ENCODE measurements at places on chromosomes 7 and 10.

DNA sequence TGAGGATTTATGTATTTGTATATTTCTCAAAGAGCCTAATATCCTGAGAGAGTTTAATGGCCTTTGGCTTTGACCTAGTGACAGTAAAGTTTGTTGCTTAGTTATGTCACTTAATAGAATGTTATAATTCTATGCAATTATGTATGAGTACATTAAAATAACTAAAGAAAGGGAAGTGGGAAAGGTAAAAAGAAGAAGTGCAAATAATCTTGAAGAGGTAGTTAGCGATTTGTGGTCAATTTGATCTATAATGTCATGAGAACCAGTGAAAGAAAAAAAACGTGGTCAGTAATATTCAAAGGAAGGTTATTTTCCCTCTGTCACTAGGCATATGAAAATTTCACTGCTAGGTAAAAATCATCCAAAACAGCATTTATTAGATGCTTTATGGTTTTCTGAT, 143.4 kb upstream of the LSM8 start:
- no peak for DNase-seq

DNA sequence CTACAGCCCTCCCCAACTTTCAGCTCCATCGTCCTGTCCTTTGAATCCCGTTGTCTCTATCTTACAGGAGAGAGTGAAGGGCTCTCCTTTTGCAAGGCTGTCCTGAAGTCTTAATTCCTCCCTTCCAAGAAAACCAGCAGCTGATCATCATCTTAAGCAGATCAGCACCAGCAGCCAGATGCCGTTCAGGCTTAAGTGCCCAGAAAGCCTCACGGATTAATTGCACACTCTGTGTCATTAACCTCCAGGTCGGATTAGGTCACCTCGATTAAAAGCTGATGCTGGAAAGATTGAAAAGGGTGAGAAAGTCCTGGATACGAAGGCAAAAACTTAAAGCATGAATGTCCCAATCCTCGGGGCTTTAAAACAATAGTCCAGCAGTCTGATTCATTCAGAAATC, 24.8 kb upstream of the ADARB2 start:
- no peak for DNase-seq

- no peak for DNase-seq
Measured at GRCh38 chr7:99386584-99387238, 12.2 kb downstream of the ARPC1B start.

GRCh38 chr10:133173860-133174640, 14.0 kb downstream of the KNDC1 start:
- no peak for DNase-seq

DNA sequence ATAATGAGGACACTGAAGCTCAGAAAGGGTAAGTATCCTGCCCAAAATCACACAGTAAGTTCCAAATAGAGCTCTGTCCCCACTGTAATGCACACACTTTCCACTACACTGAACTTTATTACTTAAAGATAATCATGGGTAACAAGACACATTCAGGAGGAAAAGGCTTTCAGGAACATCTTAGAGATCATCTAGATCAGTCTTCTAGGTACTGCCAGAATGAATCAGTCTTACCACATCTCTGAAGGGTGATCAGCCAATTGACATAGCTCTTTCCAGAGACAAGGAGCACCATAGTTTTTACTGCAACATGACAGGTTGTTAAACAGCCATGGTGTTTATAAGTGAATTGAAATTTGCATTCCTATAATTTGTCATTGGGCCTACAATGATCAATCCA, 5.4 kb upstream of the HERPUD2 start:
- DNase-seq, result no peak

GRCh38 chr7:155227004-155227787, 70.5 kb upstream of the INSIG1 start:
- DNase-seq, result no peak

GRCh38 chr10:75469006-75469616, 37.7 kb downstream of the LRMDA start:
- DNase-seq, result no peak

GRCh38 chr10:79202188-79203013, 133.6 kb downstream of the ZMIZ1 start:
- no peak for DNase-seq

DNA sequence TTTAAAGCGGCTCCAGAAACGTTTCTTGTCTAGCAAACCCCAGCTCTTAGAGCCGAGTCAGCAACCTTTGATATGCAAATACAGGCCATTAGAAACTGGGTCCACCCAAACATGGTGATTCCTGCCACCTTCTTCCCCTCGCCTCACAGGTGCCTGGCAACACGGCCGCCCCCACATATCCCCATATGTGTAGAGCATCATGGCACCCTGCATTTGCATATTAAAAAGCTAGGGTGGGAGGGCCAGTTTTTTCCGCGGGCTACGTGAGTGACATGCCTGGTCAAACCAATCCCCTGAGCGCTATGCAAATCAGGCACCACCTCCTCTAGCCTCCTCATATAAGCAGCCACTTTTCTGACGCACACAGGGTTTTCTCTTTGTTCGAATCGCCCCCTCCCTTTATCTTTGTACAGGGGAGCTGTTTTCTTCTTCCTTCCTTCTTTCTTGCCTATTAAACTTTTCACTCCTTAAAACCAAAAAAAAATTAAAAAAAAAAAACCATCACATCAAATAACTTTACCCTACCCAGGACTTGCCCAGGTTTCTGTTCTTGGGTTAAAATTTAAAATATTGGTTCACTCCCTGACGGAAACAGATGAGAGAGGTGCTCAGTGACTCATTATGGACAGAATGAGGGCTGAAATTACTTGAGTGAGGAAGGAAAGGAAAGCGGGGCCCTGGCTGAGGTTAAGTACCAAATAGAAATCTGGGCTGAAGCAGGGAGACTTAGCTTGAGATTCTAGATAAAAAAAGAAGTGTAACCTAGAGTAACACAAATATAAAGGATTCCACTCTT, 59.8 kb downstream of the COA1 start:
- DNase-seq, result no peak

GRCh38 chr10:3692387-3692999, 92.5 kb downstream of the KLF6 start:
- DNase-seq, result no peak

- DNase-seq, result no peak
Measured at GRCh38 chr7:69166979-69167516, 431.2 kb upstream of the AUTS2 start.

DNA sequence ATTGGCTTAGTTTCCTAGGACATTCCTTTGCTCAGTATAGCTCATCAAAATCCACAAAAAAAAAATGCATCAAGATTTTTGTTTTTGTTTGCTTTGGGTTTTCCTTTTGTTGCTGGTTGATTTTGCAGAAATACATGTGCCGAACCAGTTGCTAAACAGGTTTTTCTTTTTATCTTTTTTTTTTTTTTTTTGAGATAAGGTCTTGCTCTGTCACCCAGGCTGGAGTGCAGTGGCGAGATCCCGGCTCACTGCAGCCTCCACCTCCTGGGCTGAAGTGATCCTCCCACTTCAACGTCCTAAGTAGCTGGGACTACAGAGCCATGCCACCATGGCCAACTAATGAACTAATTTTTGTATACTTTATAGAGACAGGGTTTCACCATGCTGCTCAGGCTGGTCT, 8.3 kb downstream of the CSTF2T start:
- DNase-seq, result no peak

DNA sequence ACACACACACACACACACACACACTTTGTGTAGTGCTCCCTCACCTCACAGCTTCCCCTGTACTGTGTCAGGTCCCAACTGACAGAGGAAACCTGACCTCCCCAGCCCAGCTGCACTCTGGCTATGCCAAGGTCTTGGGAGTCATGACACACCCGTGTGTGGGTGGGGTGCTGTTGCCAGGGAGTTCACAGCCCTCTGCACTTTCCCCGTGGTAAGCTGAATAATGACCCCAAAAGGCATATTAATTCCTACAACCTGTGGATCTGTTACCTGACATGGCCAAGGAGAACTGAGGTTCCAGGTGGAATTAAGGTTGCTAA, 8.9 kb upstream of the NANOS1 start:
- no peak for DNase-seq

GRCh38 chr7:92727755-92728154, 108.6 kb downstream of the CDK6 start:
- no peak for DNase-seq

GRCh38 chr10:104867966-104868598, 227.0 kb downstream of the SORCS3 start:
- no peak for DNase-seq

- no peak for DNase-seq
Measured at GRCh38 chr7:32204361-32205018, 134.3 kb upstream of the PDE1C start.

DNA sequence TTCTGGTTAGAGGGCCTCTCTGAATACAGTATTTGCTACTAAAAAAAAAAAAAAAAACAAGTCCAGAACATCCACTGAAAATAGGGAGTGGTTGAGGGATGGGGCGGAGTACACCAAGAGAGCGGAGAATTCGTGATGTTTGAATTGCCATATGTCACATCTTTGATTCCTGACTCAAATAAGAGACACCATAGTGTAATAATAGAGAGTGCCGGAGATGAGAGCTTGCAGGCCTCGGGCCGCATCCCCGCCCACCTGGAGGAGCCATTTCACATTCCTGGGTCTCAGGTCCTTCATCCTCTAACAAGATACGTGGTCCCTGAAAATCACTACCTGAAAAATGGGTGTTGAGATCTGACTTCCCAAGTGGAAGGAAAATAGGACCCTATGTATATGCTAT, 46.8 kb downstream of the KIAA1549 start:
- no peak for DNase-seq

GRCh38 chr10:47023237-47024045, 112.2 kb downstream of the PTPN20 start:
- DNase-seq, result no peak

DNA sequence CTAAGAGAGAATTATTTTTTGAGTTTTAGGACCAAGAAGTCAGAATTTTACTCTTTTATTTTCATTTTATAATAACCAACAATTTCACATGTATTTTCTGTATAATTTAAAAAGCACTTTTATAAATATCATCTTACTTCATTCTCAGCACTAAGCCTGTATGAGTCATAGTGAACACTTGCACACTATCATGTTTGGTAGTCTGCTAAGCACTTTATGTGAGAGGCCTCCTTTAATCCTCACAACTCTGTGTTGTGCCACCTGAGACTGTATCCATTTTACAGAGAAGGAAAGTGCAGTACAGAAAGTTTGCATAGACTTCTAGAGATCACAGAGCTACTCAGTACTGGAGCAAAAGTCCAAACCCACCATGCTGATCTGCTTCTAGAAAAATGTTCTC, 939.6 kb downstream of the NRG3 start:
- no peak for DNase-seq

DNA sequence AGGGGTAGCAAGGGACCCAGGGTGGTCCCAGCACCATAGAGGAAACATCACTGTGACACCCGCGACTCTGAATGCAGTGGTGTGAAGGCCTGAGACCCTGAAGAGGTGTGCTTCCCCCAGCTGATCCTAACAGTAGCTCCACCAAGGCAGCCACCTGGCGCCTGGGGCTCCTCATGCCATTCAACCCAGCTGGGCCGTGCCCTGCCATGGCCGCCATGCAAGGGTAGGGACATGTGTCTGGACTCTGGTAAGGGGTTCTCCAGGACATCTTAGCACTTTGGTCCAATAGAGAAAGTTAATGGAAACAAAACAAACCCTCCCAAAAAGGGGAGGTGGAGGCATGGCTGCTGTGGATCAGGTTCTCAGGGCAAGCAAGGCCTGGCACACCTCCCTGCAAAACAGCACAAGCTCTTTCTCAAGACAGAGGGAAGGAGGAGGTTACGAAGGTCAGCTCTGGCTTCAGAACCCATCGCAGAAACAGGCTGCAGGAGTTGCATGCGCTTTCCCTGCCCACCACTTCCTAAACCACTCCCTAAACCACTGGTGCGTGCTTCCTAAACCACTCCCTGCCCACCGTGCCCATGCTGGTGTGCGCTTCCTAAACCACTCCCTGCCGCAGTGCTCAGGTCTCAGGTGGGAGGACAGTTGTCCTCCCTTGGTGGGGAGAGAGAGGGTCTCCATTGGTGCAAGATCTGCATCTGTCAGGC, 108.7 kb downstream of the LARP4B start:
- no peak for DNase-seq

DNA sequence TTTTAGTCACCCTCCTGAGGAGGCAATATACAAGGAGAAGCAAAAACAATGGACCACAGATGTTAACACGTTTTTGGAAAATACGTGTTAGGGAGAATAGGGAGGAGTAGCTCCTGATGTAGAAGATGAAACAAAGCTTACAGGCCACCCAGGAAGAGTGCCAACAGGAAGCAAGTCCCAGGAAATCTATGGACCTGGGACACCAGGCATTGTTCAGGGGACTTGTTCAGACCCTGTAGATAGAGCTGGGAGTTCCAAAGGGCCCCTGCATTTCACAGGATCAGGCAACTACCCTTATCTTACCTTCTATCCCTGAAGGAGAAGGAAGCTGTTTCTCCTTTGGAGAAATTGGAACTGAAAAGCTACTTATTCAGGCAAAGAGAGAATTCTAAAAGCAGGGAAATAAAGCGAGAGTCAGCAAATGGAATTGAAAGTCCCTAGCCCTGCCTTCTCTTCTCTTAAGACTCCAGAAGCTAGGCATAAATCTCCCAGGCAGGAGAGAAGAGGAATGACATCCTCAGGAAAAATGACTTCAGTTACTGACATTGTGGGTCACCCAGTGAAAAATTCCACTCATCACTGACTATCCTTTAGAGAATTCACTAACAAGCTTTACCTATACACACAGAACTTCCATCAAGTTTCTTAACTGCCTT, 77.7 kb upstream of the FAM3C start:
- no peak for DNase-seq

DNA sequence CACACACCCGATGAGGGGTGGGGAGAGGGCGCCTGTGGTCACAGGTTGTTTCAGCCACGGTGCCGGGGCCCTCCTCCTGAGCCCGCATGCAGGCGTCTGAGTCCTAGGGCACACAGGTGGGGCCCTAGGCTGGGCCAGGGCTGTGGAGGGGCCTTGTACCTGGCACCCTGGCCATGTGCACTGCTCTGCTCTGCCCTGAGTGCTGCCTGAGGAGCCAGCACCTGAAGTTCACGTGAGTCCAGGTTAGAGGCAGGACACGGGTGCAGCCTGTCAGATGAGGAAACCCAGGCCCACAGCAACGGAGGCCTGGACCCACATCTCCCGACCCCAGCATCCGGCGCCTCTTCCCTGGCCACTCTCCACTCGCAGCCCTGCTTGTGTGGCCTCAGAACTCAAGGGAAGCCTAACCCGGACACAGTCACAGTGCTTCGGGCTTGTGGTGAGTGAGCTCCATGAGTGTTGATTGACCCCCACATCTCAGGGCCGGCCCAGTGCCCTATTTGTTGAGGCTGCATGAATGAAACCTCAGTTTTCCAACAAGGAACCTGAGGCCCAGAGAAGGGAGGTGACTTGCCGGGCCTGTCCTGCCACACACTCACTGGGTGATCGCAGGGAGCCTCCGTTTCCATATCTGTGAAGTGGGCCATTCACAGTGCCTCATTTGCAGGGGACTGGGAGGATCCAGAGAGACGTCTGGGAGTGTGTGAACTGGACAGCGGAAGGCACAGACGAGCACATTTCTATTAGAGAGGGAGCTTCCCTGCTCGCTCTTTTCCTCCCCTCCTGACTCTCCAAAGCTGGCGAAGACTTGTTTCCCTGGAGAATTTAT, 39.6 kb downstream of the PPIF start:
- DNase-seq, result no peak

DNA sequence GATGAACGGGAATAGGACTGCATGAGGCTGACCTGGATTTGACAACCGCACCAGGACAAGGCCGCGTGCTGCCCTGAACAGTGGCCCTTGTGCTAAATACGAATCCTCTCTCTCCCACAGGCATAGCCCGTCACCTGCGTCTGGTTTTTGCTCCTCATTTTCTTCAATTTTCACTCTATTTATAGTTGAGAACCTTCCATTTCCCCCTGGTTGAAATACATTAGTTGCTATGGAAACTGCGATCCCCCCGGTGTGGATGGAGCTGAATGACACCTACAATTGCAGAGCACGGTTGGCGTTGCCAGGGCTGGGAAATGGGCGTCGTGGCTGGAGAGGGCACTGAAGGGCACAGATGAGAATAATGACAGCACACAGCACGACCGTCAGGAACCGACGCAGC, 158.6 kb upstream of the PITRM1 start:
- no peak for DNase-seq
